ENCODE measurements at places on chromosomes 1 and 21. TPM values are rescaled to one million over a fixed set of nuclear protein-coding genes. Genes with fewer than 3 reads are reported as not detected.

Gene LHX8
- not detected for total RNA-seq

Gene SELL
- total RNA-seq: 59.2 TPM

Gene BRDT
- not detected for total RNA-seq

Gene CFHR1
- total RNA-seq: not detected

DNA sequence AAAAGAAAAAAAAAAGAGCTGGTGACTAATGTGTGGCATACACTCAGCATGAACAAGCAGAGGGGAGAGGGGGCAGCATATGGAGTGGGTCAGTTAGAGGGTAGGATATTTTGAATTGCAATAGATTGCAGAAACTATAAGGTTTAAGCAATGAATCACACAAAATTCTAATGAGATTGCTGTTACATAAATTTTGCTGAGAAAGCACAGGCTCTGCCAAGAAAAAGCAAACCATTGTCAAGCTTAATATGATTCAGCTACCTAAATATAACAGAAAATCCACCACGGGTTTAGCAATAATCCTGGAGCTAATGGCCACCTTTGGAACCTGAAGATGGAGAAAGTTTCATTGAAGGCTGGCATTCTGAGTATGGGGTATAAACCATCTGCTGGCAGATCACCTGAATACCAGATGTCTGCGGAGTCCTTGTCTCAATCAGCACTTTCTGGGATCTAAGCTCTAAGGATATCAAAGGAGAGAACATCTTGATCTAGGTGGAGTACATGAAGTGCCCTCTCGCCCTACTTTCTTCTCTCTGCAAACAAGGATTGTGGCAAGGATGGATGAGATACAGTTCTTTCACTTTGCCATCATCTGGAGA lies 30.3 kb upstream of the ANGPTL7 start:
- DNase-seq: no peak

DNA sequence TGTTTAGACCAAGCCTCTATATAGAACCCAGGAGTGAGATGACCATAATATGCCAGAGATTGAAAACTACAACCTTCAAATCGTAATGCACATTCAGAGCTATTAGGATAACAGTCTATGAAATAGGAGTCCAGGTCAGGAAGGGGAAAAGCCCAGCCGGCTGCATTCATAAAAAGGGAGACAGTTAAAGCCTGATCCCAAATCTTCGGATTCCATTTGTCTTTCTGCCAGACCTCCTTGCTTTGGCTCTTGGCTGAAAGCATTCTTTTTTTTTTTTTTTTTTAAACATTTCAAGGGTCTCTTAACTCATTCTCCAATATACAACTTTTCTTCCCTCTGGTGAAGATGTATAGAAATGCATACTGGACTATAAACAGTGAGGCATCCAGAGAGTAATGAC lies 81.1 kb downstream of the NTPCR start:
- no peak for DNase-seq

DNA sequence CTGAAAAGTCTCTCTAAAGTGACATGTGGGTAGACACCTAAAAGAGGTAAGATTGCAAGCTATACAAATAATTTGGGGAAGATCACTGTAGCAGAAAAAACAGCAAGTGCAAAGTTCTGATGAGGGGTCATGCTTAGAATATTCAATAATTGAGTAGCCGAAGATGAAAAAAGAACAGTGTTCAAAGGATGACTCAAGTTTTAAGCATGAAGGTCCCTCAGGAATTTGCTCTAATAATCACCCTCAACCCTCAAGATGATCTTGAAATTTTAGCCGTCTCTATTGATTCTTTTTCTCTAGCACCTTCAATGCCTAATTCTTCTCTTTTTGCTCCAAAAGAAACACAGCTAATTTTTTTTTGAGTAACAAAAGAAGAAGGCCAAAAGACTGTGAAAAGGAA lies 190.6 kb upstream of the ZNHIT6 start:
- no peak for DNase-seq

- no peak for DNase-seq
These were observed 502 bp upstream of the SLC35A3 start for GRCh38 chr1:99969260-99969728.

GRCh38 chr1:234916840-234917239 lies 211.8 kb downstream of the TOMM20 start:
- DNase-seq: no peak

- DNase-seq: no peak
These were observed 83.0 kb downstream of the GRIK3 start for GRCh38 chr1:36951292-36951750.

All from left lung (tissue), 14 donors.